ENCODE measurements at places on chromosomes 1 and 21.

DNA sequence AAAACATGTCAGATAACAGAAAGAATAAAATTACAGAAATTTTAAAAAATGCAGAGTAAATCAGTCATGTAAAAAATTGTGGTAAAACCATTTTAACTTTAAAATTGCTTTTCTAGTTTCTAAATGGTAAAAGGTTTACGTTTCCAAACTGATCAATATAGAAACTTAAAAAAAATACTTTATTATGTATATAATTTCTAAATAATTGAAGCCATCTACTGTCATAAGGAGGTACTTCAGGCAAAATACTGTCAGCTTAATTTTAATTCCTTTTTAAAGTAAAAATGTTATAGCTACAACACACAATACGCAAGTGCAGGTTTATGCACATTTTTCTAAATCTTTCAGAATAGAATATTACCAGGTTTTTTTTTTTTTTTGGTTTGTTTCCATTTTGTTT is 159.9 kb downstream of the HFM1 start:
- DNase-seq, result no peak

GRCh38 chr1:220755309-220755708 is 7.2 kb downstream of the MTARC2 start:
- DNase-seq, result no peak

GRCh38 chr21:31358158-31358557 is 14.1 kb upstream of the TIAM1 start:
- DNase-seq, result no peak

- DNase-seq, result no peak
Measured at GRCh38 chr1:42937141-42937696, 21.4 kb downstream of the SLC2A1 start.

GRCh38 chr1:20389571-20389970 is 96.4 kb downstream of the CAMK2N1 start:
- DNase-seq, result no peak

DNA sequence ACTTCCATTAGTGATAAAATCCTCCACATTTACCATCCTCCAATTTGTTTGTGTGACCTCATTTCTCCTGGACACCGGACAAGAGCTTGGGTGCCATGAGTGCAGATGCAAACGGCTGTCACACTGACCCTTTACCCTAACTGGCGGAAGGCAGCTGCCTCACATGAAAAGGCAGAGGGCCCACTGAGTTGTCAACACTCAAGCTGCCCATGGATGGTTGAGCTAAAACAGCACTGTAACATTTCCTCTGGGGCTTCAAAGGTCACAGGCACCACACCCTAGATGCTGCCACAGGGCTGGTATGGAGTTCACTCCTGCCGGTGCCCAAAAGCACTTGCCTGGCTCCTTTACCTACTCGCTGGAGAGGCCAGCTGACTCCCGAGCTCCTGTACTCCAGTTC is 653.4 kb downstream of the KCNT2 start:
- DNase-seq, result no peak

DNA sequence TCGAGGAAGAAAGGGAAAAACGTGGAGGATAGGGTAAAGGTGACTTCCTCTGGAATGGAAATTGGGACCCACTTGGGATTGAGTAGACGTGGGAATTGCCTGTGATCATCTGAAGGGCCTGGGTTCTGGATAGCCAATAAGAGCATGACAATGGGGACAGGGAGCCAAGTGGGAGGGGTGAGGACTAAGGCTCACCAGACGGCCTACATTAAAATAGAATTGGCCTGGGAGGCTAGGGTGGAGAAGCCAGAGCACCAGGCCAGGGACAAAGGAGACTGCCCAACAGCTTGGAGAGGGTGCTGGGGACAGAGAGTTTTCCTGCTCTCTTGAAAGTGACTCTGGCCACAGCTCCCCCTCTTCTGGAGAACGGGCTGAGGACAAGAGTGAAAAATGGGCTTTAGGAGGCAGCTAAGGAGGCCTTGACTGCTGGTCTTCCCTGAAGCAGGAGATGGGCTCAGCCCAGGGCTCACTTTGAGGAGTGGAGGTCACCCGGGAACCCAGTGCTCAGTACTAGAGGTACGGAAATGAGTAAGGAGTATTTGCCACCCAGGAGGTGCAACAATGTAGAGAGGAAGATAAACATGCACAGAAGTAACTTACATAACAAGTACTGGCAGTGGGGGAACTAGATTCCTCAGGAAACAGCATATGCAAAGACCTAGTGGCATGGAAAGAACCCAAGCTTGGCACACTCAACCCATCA is 18.8 kb downstream of the INKA2 start:
- no peak for DNase-seq

DNA sequence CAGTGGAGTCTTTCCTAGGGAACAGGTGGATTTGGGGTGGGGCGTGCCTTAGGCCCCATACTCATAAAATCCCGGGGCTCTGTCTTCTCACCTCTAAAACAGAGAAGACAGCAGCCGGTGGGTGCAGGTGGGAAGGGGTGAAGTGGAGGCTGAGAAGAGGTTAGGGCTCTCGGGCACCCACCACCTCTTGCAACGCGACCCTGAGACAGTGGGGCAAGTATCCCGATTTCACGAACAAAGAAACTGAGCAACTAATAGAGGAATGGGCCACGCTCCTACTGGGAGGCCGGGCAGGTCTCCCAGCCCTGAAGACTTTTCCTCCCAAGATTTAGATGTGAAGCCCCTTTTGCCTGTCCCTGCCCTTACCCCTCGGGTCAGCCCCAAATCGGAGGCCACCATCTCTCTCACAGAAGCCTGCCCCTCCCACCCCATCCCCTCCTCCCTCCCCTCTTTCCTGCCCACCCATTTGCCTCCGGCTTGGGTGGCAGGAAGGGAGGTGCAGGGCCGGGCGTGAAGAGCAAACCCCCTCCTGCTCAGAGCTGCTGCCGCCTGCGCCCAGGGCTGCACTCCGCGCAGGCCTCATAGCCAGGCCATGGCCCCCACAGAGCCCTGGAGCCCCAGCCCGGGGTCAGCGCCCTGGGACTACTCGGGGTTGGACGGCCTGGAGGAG is at the start of gene GPR25:
TSS of gene GPR25 (plus strand) at position 536 of the 670 bp plus-strand sequence. CDS start at position 593, 57 bp downstream.
- no peak for DNase-seq

- no peak for DNase-seq
Measured at GRCh38 chr1:53963460-53963859, 17.3 kb downstream of the LRRC42 start.

- no peak for DNase-seq
Measured at GRCh38 chr21:32562426-32562825, 22.9 kb downstream of the TCP10L start.

DNA sequence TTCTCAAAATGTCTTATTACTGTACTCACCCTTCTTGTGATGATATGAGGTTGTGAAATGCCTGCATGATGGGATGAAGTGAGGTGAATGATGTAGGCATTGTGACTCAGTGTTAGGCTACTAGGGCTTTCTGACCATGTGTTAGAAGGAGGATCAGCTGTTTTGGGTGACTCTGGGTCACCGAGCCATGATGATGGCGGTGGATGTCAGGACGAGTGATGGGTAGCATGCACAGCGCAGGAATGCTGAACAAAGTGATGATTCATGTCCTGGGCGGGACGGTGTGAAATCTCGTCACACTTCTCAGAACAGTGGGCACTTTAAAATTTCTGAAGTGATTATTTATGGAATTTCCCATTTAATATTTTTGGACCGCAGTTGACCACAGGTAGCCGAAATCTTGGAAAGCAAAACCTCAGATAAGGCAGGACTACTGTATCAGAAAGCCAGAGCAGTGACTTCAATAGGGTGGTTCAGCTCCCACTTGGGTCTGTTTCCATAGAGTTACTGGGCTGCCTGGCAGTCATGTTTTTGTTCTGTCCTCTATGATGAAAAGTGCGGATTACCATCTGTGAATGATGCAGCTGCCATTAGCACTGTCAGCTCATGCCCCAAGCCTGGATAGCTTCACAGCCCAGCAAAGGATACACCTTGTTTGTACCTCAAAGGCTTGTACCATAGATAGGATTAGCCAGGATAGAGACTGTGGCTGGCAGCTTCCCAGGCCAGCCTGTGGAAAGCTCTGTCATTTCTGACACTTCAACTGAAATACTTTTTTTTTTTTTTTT is 26.6 kb downstream of the IL6R start:
- DNase-seq, result no peak

DNA sequence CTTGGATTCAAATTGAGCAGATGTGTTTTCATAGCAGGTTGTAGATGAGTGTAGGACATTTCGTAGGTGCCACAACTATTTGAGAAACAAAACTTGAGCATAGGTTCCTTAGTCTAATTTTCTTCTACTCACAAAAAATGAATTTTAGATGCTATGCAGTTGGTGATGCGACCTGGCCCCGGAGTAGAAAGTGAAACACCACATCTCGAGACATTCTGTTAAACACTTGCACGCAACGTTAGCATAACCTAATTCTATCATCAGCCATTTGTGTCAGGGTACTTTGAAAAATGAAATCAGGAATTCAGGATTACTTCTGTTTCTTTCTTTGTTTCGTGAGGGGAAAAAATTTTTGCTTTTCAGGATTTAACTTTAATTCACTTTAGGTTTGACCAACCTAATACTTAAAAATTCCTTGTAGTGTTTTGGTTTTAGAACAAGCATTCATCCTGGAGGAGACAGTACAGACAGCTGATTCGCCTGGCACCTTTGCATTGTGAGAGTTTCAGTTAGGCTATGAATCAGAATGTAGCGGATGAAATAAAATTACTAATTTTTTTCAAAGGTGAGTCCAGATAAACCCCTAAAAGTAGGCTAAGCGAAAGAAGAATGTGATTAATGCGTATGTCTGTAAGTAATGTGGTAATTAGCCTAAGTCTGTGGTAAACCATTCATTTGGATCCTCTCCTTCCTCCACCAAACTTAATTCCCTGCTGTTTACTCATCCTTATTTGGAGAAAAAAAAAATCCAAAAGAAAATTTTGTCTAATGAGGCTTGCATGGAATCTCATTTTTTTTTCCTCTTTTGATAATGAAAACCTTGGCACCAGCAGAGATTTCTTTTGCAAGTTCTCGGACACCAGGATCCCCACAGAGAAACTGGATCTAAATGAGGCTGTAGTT is 44.9 kb downstream of the MAP3K21 start:
- no peak for DNase-seq

DNA sequence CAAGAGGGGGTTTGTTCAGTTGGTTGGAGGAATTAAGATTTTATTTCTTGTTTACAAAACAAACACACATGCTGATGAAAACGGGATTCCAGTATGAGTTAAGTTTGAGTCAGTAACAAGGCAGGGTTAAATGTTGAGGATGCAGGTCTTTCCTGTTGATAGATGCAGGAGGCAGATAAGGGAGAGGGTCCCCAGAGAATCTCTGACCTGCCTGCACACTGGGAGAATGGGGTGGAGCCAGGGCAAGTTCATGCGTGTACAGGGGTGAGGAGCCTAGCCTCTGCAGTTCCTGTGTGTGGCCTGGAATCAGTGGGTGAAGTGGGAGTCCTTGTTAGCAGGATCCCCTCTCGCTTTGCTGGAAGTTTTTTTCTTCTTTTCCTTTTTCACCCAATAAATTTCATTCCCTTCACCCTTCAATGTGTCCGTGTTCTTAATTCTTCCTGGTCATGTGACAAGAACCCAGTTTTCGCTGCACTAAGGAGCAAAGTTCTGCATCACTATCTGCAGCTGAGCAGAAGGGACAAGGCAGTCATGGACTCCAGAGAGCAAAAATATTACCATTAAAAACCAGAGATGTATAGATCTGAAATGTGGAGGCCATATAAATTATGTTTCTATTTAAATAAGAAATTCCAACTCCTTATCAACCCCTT is 69.9 kb upstream of the MARK1 start:
- no peak for DNase-seq

GRCh38 chr1:3774946-3775489 is 2.5 kb downstream of the SMIM1 start:
- no peak for DNase-seq

DNA sequence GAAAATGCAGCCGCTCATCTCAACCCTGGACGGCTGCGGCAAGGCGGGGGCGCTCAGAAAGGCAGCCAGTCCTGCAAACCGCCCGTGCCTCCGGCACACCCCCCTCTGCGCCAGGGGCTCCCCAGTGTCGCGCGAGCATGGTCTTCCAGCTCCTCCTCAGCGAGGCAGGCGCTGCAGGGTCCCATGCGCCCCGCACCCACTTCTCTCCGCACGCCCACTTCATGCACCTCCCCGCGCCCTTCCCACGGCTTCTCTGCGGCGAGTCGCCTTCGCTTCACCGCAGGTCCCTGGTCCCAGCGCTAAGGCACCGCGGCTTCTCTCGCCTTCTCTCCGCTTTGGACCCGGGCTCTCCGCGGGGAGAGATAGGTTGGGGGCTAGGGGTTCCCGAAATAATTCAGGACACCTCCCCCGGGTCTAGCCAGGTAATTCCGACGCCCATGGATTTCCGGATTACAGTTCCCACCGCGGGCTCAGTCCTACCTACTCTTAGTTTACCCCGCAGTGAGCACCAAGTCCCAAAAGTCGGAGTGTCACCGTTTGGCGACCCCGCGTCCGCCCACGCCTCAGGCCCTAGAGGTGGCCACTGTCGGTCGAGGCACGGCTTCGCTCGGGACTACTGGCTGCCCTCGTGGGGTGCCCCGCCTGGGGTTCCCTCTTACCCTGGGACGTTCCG is 67.5 kb downstream of the SYT2 start:
- DNase-seq, result no peak

GRCh38 chr1:96060621-96061020 is 661.0 kb upstream of the PTBP2 start:
- no peak for DNase-seq

DNA sequence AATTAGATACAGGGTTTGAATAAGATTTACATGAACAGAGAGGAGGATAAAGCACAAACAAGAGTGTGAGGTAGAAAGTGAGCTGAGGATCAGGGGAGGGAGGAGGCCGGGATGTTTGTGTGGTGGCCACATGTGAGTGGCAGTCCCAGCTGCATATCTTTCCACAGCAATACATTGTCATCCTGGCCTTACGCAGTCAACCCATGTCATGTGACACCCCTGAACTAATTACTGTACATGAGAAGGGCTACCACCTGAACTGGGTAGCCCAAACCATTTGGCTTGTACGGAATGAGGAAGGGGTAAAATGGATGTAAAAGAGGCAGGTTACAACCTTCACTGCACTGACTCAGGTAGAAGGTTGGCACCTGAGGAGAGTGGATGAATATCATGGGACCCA is 4.2 kb downstream of the SLAMF7 start:
- no peak for DNase-seq
